ENCODE measurements at places on chromosomes 7 and 10. TPM values are rescaled to one million over a fixed set of nuclear protein-coding genes. Genes with fewer than 3 reads are reported as not detected.

Gene PNLIP
- not detected for total RNA-seq

DNA sequence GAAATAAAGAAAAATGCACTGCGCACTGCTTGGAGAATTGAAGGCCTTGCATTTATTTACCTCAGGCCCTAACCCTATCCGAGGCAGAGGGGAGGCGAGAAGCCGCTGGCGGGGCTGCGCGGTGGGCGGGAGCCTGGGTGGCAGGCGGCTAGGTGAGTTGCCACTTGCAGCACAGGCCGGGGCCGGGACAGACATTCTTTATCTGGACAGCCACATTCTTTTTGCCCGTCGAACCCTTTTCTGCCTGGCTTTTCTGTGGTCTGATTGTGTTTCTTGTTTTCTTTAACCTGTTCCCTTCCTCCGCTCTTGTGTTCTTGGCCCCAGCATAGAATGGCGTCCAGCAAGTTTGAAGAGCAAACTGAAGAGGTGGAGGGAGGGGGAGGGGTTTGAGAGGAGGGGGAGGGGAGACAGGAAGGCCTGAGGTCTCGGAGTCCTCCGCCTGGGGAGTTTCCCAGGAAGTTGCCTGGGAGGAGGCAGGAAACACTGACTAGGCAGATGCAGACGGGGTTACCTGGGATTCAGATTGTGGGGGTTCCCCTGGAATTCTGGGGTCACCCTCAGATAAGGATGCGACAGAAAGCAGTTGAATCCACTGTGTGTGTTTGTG lies 5.1 kb downstream of the SHH start:
- no peak for DNase-seq

DNA sequence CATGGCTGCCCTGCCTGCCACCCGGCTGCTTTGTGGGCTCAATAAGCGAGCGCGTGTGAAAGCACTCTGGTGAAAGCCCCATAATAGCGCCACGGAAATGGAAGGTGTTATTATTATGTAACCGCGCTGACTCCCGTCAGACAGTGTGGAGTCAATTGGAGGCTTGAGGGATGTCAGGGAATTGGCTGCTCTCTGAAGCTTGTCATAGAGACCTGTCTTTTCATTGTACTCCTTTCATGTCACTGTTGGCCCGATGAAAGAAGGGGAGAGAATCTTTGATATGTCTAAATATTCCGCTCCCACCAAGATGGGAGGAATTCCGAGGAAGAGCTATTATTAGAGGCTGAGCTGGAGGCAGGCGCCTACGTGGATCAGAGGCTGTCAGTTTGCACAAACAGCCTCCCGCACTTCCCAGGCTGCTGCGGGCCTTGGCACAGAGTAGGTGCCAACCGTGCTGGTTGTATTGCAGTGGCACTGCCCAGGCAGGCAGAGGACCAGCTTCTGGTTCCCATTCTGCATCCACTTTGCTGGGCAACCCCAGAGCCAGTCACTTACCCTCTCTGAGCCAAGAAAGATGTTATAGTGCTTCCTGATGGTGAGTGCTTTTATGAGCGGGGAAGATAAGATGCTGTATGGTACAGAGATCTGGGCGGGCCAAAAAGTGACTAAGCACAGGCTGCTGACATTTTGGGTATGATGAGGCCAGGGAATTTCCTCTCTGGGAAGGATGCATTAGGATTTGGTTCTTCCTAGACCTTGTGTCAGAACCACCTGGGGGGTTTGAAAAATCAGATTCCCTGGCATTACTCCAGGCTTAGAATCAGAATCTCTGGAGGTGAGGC lies 151.4 kb downstream of the RPS24 start:
- DNase-seq, result no peak

DNA sequence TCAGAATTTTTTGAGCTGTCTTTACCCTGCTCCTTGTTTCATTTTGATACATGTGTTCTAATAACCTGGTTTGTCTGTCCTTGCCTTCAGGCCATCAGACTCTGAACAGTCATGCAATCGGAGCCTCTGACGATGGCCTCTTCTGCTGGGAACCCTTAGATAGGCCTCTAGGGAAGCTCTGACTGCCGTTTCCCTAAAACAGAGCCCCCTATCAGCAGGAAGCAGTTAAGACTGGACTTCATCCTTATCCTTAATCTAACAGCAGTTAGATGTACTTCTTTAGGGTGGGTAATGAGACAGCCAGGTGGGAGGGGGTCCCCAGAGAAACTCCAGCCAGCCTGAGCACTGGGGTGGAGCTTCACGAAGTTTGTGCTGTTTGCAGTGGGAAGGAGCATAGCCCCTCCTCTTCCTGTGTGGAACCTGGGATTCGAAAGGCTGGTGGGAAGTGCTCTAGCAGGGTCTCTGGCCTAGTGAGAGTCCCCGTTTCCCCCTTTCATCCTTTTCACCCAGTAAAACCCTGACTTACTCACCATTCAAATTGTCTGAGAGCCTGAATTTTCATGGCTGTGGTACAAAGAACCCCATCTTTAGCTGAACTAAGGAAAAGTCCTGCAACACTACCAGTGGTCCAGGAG lies 28.4 kb upstream of the SORCS3 start:
- no peak for DNase-seq

- no peak for DNase-seq
These were observed 20.5 kb upstream of the RASGEF1A start for GRCh38 chr10:43287056-43288007.

All from esophagus squamous epithelium (tissue), 5 donors.